Activated CD8-positive, alpha-beta T cell treated with anti-CD3 and anti-CD28 coated beads for 36 hours (primary cell): ENCODE measurements at places on chromosomes 4 and X. TPM values are rescaled to one million over a fixed set of nuclear protein-coding genes. Genes with fewer than 3 reads are reported as not detected.

- H3K36me3 ChIP-seq = peaks cover 3% of the 10 kb centered on the region
- peaks cover 10% of the 10 kb centered on the region for H3K4me1 ChIP-seq
- H3K4me3 ChIP-seq = no peak overlapping the region
- H3K27me3 ChIP-seq = peaks cover 6% of the 10 kb centered on the region
- no peak overlapping the region for H3K27ac ChIP-seq
- peak; percentile 8 for DNase-seq
Measured at GRCh38 chr4:121690001-121690400, 6.8 kb downstream of the ANXA5 start.

Gene MAGEC2
- not detected for total RNA-seq

Gene MAGEC3
- total RNA-seq = not detected

Gene IL9R
- 4.5 TPM for total RNA-seq

Gene NR0B1
- not detected for total RNA-seq

Gene FAAH2
- total RNA-seq = 1.3 TPM

Gene SMIM10
- 2.1 TPM for total RNA-seq

Gene PHEX
- total RNA-seq = 25.2 TPM
